ENCODE measurements at places on chromosomes 7 and 10.

- no peak for DNase-seq
These were observed 98.0 kb downstream of the NPSR1 start for GRCh38 chr7:34756025-34756437.

DNA sequence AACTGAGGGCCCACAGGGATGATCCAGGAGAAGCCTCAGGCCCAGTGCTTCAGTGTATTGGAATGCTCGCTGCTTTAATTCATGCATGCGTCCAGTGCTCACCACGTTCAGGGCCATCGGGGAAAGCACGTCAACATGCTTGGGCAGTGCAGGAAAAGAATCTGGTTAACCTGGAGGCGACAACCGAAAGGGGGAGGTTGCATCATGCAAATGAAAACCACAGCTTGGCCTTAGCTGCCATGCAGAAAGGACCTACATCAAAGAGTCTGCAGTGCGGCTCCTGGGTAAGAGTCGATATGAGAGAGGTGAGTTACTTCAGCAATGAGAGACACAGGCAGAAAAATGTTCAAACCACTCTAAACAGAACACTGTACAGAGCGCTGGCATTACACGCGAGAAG, 440.1 kb downstream of the KCNMA1 start:
- peak; percentile 75 for DNase-seq

GRCh38 chr7:88169717-88170320, 50.0 kb downstream of the SRI start:
- no peak for DNase-seq

DNA sequence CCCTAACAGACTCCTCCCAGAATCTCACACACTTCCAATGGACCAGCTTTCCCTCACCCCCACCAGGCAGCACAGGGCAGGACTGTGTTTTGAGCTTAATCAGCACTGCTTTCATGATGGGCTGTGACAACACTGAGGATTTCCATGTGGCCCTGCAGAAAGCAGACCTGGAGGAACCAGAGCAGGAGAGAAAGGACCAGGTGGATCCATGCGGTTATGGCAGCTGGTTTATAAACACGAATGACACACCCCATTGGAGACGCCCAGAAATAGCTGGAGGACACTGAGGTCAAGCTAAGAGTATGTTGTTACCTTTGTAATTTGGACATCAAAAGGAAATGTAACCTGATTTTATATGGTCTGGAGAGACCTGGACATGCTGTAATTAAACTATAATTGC, 31.7 kb upstream of the HERPUD2 start:
- no peak for DNase-seq

- DNase-seq = no peak
These were observed 85.9 kb upstream of the AGBL3 start for GRCh38 chr7:134900166-134900982.

GRCh38 chr7:29609162-29610037, 45.8 kb downstream of the PRR15 start:
- peak; percentile 79 for DNase-seq

GRCh38 chr10:122521011-122521410, 39.5 kb upstream of the DMBT1 start:
- DNase-seq = no peak

DNA sequence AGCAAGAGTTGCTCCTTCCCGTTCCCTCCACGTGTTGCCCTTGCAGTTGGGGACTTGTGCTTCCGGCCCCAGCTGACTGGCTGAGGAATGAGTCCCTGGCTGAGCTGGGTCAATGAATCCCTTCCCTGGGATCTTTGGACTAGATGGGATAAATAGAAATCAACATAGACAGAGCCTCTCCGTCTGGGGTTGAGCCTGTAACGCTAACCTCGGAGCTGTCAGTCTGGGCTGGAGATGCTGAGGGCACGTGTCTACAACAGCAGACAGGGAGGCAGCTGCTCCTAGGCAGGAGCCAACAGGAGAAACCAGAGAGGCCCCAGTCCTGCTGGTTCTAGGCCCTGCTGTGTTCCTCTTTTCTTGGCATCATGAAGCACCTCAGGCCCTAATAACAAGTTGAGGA, 42.3 kb upstream of the HSPA12A start:
- DNase-seq = no peak

DNA sequence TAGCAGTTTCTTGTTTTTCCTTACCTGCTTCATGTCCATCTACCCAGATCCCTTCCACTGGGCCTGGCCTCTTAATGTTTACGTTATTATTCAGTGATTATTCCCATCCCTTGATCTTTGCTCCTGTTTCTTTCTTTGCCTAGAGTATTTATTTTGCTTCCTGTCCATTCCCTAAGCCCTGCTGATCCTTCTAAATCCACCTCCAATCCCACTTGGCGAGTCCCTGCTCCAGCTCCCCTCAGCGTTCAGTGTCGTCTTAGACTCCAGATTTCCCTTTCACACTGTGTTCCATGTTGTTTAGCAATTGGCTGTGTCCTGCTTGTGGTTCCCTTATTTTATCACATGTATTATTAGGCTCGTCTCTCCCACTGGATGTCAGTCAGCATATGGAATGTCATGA, 7.3 kb downstream of the PPP2R2D start:
- DNase-seq = no peak

- DNase-seq = no peak
These were observed 188.7 kb upstream of the KAT6B start for GRCh38 chr10:74637685-74638084.

DNA sequence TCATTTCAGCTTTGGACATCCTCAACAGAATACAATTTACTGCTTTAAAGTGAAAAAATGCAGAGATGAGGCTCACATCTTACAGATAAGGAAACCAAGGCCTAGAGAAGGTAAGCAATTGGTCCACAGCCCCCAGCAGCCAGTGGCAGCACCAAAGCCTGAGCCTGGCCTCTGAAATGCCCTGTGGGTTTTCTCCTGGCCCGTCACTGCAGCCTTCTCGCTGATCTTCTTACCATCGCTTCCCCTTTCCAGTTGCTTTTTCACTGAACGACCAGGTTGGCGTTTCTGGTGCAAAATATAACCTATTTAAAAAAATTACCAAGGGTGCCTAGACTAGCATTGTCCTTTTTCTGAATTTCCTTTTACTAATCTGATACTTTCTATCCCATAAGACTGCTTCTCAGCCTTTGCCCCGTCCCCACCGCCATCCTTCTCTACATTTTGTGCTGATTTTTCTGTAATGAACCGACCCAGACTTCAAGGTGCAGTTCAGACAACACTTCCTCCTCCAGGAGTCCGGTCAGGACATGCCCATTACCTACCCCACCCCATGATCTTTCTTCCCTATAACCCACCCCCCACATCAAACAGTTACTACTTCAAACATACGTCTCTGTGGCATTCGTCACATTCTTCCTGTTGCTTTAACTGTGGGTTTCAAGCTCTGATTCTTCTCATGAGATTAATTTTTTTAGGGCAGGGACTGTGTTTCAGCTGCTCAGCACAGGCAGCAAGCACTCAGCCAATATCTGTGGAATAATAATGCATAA, 289.4 kb downstream of the DNAJB6 start:
- DNase-seq = no peak

- no peak for DNase-seq
These were observed 109.0 kb downstream of the SVIL start for GRCh38 chr10:29525762-29526161.

DNA sequence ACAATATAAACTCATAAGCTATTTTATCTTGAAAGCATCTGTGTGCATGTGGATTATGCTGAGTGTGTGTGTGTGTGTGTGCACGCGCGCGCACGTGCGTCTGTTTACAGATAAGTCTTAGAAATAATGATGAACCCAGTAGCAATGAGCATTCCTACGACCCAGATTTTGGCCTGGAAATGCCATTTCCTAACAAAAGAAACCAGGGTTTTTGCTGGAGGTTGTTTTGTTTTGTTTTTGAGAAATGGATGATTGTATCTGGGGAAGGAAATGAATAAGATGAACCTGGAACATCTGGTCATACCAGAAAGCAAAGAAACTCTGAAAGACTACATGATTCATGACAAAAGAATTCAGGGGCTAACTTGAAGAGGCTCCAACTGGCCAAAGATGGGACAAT, 22.1 kb upstream of the LMOD2 start:
- DNase-seq = peak; percentile 79

GRCh38 chr7:22676385-22676784, 50.6 kb upstream of the IL6 start:
- DNase-seq = no peak

DNA sequence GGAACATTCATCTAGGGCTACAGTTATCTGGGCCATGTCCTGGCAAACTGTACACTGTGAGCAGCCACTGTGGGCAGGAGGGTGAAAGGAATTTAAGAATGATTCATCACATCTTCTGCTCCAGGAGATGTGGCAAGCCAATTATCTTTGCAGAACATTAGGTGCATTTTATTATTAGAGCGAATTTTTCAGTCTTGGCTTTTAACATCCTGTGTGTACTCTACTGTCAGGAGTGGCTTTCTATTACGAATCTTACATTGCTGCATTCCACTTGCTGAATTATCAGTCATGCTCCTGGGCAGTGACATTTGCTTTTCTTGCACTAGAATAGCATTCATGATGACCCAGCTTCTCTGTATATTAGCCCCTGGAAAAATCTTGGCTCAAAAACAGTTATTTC, 109.2 kb upstream of the TARP start:
- peak; percentile 36 for DNase-seq

DNA sequence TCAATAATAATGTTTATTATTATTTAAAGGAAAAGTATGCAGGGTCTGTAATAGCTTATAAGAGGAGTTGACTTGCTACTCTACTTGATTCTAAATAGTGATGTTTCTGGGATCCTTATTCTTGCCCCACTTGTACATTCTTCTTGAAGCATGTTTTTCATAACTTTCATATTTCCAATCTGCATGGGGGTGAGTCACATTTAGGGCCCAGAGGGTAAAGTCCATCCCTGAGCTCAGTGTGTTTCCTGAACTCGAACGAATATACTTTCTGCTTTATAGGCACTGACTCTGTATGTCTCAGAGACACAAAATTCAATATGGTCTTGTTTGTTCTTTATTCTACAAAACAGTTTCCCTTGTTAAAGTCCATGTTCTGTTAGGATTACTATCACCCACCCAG, 61.0 kb upstream of the SMIM30 start:
- peak; percentile 3 for DNase-seq

DNA sequence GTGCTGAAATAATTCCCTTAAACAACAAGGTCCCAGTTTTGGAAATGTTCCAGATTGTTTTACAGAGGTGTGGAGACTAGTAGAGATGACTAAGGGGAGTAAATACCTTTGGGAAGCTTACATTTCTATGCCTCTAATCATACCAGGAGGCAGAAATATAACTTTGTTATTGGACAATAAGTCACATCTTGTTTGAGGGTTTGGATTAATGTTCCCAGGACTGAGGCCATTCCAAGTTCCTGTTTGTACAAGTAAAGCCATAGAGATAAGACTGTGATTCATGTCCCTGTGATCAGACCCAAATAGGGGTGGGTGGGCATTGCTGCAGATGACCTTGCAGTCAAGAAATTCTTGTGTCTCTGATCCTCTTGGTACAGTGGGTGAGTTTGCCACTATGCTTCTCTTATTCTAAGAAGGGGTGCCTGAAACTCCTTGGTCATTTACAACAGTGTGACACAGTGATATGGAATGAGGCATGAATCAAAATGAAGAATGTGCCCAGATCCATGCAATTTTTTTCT, 508.3 kb downstream of the SORCS3 start:
- DNase-seq = peak; percentile 80

- DNase-seq = no peak
These were observed 20.0 kb upstream of the JCAD start for GRCh38 chr10:30079408-30079807.

DNA sequence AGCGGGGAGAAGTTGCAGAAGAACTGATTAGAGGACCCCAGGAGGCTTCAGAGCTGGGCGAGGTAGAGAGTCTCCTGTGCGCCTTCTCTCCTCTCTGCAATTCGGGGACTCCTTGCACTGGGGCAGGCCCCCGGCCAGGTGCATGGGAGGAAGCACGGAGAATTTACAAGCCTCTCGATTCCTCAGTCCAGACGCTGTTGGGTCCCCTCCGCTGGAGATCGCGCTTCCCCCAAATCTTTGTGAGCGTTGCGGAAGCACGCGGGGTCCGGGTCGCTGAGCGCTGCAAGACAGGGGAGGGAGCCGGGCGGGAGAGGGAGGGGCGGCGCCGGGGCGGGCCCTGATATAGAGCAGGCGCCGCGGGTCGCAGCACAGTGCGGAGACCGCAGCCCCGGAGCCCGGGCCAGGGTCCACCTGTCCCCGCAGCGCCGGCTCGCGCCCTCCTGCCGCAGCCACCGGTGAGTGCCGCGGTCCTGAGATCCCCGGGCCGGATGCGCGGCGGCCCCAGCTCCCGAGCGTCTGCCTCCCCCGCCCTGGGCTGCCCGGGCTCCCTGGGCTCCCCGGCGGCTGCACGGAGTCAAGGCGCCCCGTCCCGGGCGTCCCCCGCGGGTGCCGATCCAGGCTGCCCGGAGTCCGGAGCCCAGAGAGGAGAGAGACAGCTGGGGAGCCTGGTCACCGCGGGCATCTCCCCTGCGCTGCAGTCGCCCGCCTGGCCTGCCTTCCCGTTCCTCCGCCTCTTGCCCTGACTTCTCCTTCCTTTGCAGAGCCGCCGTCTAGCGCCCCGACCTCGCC, at the start of gene PLAU:
PLAU (plus strand) TSS at position 369 of the 789 bp plus-strand sequence. CDS start 424 bp downstream, outside the sequence.
- peak; percentile 73 for DNase-seq

DNA sequence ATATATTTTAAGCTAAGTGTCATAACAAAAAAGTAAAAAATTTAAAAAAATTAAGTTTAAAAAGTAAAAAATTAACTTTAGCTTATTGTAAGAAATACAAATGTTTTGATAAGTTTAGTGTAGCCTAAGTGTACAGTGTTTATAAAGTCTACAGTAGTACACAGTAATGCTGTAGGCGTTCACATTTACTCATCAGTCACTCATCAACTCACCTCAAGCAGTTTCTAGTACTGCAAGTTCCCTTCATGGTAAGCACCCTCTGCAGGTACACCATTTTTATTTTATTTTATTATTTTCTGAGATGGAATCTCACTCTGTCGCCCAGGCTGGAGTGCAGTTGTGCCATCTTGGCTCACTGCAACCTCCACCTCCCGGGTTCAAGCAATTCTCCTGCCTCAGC, 316.0 kb downstream of the FGFR2 start:
- peak; percentile 26 for DNase-seq

DNA sequence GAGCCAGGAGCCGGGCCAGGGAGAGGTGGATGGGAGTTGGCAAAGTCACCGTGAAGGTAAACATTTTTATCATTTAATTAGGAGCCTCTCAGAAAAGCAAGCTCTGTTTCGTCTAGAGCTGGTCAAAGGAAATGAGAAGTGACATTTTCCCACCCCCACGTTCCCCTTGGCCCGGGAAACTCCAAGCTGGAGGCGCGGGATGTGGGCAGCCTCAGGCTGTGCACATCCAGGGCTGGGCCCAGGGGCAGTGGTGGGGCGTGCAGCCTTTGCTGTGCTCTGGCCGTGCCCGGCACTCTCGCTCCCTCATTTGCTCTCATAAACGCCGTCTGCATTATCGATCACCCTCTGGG, 135.6 kb upstream of the RET start:
- DNase-seq = no peak

GRCh38 chr7:105643384-105643783, 62.1 kb upstream of the EFCAB10 start:
- DNase-seq = no peak

GRCh38 chr10:71489077-71489476, 92.4 kb downstream of the CDH23 start:
- DNase-seq = no peak

Data from mammary epithelial cell (primary cell).